ENCODE measurements at places on chromosomes 7 and 10. TPM values are rescaled to one million over a fixed set of nuclear protein-coding genes. Genes with fewer than 3 reads are reported as not detected.

FBXO24 gene
- total RNA-seq, result 0.55 TPM

PLEKHS1 gene
- total RNA-seq, result not detected

C10orf62 gene
- 0.90 TPM for total RNA-seq

YKT6 gene
- 58.2 TPM for total RNA-seq

SMKR1 gene
- 1.7 TPM for total RNA-seq

FAM25C gene
- total RNA-seq, result not detected

PDIA4 gene
- 61.5 TPM for total RNA-seq

GRCh38 chr7:51256916-51257315, 59.7 kb downstream of the COBL start:
- DNase-seq, result no peak
- H3K27ac ChIP-seq, result no peak overlapping the region
- H3K27me3 ChIP-seq, result no peaks in the 10 kb centered on the region
- no peaks in the 10 kb centered on the region for H3K36me3 ChIP-seq

GRCh38 chr10:97270523-97271154, 21.8 kb downstream of the ARHGAP19 start:
- H3K36me3 ChIP-seq, result no peaks in the 10 kb centered on the region
- no peak for DNase-seq
- H3K27ac ChIP-seq, result no peak overlapping the region
- H3K27me3 ChIP-seq, result no peaks in the 10 kb centered on the region

- H3K27ac ChIP-seq, result no peak overlapping the region
- H3K27me3 ChIP-seq, result no peaks in the 10 kb centered on the region
- H3K4me1 ChIP-seq, result no peaks in the 10 kb centered on the region
- no peaks in the 10 kb centered on the region for H3K36me3 ChIP-seq
- no peak for DNase-seq
These were observed 71.7 kb downstream of the PRLHR start for GRCh38 chr10:118523775-118524174.

GRCh38 chr7:134903073-134903790, 83.1 kb upstream of the AGBL3 start:
- H3K27me3 ChIP-seq, result no peaks in the 10 kb centered on the region
- H3K36me3 ChIP-seq, result no peaks in the 10 kb centered on the region
- H3K27ac ChIP-seq, result no peak overlapping the region
- H3K4me3 ChIP-seq, result no peak overlapping the region
- no peaks in the 10 kb centered on the region for H3K4me1 ChIP-seq

DNA sequence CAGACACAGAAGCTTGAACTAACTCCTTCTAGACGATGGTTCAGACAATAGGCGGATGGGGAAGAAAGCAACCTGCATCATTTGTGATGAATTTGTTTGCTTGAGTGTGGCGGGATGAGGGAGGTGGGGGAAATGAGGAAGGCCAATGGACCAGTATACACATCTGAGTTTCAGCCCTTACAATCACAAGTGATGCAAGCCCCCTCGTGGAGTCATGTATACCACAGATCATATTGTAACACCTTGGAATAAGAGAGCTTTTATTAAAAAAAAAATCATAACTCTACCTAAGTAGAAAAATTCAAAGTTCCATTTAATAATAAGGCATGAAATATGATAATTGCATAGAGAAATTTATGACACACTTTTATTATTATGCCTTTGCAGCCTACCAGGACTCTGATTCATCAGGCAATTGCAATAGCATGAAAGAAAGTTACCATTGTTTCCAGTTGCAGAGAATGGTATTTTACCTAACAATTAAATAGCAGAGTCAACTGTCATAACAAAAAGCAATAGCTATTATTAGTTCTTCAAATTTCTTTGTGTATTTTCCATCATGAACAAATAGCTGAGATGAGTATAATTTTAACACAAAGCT, 230.2 kb upstream of the AKR1E2 start:
- no peak overlapping the region for H3K4me3 ChIP-seq
- H3K27me3 ChIP-seq, result no peaks in the 10 kb centered on the region
- no peak overlapping the region for H3K27ac ChIP-seq
- H3K4me1 ChIP-seq, result no peaks in the 10 kb centered on the region
- no peaks in the 10 kb centered on the region for H3K36me3 ChIP-seq

DNA sequence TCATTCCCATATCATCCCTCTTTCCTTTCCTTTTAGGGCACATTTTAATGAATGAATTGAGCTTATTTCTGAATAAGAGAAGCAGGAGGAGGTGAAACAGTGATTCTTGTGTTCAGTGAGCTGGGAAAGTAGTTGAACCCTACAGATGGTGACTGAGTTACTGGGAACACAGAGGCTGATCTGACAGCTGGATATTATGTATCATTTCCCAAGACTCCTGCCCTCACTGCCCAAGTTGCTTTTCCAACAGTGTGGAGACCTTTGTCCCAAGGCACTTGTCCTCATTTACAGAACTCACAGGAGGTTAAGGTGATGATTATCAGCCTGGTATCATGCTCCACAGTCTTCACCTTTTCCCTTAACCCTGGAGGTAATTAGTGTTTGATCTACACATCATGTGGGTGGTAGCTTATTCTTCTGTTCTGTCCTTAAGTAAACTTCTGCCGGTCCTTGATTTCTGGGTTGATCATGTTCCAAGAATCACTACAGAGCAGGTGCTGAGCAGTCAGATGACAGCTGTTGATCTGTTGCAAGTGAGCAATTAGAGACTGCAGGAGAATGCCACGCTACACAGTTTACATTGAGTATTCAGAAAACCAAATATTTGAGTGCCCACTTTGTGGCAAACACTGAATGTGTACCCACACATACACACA, 2.6 kb downstream of the PRLHR start:
- no peaks in the 10 kb centered on the region for H3K36me3 ChIP-seq
- no peak overlapping the region for H3K4me3 ChIP-seq
- peaks cover 50% of the 10 kb centered on the region for H3K27me3 ChIP-seq

DNA sequence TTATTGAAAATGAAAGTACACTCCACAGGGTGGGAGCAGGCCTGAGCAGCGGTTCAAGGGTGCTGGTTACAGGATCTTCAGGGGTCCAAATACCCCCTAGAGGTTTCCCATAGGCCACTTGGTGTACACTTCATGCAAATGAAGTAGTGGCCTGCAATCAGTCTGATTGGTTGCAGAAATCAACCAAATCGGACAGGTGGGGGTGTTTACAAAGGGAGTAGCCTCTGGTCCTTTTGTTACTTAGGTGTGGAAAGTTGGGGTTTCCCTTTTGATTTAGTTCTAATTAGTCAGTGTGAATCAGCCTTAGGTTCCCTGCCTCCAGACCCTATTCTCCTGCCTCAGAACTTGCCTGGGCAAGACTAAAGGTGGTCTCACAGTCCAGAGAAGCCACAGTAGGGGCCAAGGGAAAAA, 49.6 kb downstream of the SYPL1 start:
- H3K36me3 ChIP-seq, result no peaks in the 10 kb centered on the region
- no peaks in the 10 kb centered on the region for H3K27me3 ChIP-seq
- DNase-seq, result no peak
- H3K4me3 ChIP-seq, result no peak overlapping the region
- peaks cover 22% of the 10 kb centered on the region for H3K4me1 ChIP-seq
- H3K27ac ChIP-seq, result no peak overlapping the region

DNA sequence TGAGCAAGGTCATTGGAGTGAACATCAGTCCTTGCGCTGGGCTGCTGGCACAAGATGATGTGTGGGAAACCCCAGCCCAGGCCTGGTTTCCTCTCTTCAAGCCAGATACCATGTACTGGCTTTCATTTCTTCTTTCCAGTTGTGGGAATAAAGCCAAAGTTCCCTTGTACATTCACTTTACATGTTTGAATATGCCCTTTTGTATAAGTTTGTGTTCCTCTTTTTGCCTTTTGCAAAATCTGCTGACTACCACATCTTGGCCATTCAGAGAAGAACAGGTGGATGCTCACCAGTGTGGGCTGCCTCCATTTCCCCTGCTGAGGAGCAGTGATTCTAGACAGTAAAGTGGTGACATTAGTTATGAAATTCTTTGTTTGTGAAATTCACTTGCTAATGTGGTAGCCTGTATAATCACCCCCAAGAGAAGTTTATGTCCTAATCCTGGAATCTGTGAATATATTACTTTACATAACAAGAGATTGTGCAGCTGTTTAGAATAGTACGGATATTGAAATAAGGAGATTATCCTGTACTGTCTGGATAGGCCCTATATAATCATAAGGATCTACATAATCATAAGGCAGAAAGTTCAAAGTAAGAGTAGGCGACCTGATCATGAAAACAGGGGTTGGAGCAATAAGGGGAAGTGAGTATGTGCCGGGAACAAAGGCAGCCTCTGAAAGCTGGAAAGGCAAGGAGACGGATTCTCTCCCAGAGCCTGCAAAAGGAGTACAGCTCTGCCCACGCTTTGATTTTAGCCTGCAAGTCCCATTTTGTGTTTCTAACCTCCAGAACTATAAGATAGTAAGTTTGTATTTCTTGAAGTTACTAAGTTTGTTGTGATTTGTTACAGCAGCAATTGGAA, 18.8 kb upstream of the AOAH start:
- no peaks in the 10 kb centered on the region for H3K36me3 ChIP-seq
- H3K27ac ChIP-seq, result no peak overlapping the region
- H3K4me1 ChIP-seq, result no peaks in the 10 kb centered on the region
- H3K4me3 ChIP-seq, result no peak overlapping the region

- no peaks in the 10 kb centered on the region for H3K27me3 ChIP-seq
- DNase-seq, result peak; percentile 42
- H3K27ac ChIP-seq, result no peak overlapping the region
- H3K36me3 ChIP-seq, result no peaks in the 10 kb centered on the region
These were observed 151.0 kb downstream of the CHN2 start for GRCh38 chr7:29345590-29345989.

GRCh38 chr7:341841-342638, 52.1 kb downstream of the FOXL3 start:
- no peak overlapping the region for H3K4me3 ChIP-seq
- H3K36me3 ChIP-seq, result no peaks in the 10 kb centered on the region
- no peak for DNase-seq
- H3K27ac ChIP-seq, result no peak overlapping the region
- no peaks in the 10 kb centered on the region for H3K4me1 ChIP-seq
- peaks cover 4% of the 10 kb centered on the region for H3K27me3 ChIP-seq

DNA sequence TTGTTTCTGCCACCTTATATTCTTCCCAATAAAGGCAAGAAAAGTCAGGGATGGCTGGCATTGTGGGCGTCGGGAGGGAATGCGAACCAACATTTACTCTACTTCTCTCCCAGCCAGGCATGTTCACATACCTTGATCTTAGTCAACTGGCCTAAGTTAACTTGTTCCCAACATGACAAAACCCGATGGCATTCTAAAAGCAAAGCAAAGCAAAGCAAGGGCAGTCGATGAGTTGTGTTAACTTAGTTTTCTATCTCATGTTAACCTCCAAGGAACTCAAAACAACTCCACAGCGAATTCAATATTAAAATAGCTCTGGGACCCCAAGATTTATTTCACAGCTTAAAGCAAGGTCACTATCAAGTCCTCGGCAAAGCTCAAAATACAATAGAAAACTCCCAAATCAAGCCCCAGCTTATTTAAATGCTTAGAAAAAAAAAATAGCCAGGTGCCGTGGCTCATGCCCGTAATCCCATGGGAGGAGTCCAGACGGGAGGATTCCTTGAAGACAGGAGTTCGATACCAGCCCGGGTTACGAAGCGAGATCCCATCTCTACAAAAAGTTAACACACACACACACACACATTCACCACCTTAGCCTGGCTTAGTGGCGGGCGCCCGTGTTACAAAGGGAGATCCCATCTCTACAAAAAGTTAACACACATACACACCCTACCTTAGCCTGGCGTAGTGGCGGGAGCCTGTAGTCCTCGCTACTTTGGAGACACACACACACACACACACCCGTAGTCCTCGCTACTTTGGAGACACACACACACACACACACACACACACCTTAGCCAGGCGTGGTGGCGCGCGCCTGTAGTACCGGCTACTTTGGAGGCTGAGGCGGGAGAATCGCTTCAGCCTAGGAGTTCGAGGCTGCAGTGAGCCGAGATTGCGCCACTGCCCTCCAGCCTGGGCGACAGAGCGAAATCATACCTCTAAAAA, 901 bp upstream of the CCNY start:
- H3K27me3 ChIP-seq, result no peaks in the 10 kb centered on the region
- peaks cover 35% of the 10 kb centered on the region for H3K4me1 ChIP-seq
- peak; percentile 36 for DNase-seq
- H3K4me3 ChIP-seq, result peak overlapping the region; percentile 71
- no peaks in the 10 kb centered on the region for H3K36me3 ChIP-seq

Measured in adrenal gland (tissue), 19 donors.